NCI-H1436 treated with DMSO at 0.1 percent for 48 hours (cell line): ENCODE measurements at places on chromosomes 6 and 20.

DNA sequence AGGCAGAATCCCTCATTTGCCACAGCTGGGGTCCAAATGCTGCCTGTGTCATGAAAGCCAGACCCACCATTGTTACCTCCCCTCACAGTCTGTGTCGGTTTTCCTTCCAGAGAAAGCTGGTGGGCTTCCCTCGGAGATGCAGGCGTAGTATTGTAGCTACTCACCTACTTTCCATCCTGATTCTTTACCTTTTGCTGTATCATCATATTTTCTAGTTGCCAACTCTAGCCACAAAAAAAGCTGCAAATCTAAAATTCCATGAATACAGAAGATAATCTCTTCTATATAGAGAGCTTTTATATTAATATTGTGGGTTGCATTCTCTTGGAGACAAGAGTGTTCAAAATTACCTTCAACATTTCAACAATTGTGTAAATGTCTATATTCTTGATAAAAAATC lies 98.0 kb upstream of the LAMP5 start:
- no peak for DNase-seq

DNA sequence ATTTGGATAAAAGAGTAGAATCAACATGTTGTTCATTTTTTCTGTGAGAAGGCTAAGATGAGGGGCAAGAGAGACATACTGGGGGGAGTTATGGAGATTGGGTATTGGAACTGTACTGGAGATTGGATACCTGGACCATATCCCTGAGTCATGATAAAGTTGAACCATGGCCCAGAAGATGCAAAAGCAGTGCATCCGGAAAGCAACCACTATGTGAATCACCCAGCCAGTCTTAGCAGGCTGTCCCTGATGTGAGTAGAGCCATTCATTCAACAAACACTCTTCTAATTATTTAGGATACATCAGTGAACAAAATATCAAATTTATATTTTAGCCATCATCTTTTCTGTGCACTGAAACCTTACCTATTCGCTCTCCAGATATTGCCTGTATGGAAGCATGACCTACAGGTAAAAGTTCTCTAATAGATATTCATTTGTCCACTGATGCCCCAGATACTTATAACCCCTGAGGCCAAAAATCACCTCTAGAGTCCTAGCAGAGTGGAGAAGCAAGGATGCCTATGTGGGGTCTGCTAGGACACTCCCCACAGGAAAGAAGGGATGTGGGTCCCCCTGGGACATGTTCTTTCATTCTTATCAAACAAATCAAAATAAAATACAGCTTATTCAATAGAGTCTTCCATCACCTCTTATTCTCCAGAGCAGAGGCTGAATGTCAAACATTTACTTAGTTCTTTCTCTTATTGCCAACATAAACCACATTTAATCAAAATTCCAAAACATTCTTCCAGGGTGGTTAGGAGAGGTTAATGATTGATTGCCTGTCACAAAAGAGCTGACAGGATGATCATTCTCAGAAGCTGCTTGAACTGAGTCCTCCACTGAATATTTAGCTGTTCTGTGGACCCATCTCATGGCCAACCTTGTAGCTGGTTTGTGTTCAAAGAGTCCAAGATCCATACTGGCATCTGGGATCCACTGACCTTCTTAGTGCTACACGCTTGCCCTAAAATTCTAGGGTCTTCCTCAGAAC lies 37.0 kb upstream of the PKHD1 start:
- no peak for DNase-seq

- no peak for DNase-seq
Observed at GRCh38 chr20:36408219-36408618, 102.1 kb downstream of the DLGAP4 start.

GRCh38 chr20:26276554-26277210 lies 580.0 kb upstream of the ZNF337 start:
- DNase-seq: no peak

DNA sequence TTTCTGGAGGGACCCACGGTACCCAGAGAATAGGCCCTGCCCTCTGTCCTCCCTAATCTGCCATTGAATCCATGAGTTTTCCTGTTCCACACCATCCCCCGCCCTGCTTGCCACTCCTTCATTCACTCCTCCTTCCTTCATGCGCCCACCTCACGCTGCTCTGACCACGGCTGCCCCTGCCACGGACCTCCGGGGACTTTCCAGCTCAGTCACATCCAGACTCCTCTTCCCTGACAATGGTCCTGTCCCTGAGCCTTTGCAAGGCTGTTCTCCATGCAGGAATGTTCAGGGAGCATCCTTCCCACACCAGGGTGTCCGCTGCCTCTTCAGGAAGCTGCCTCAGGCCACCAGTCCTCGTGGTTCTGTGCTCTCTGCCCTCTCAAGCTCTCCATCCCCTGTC lies 25.9 kb downstream of the GLP1R start:
- no peak for DNase-seq

- no peak for DNase-seq
Observed at GRCh38 chr6:81475646-81476045, 276.8 kb downstream of the TENT5A start.

DNA sequence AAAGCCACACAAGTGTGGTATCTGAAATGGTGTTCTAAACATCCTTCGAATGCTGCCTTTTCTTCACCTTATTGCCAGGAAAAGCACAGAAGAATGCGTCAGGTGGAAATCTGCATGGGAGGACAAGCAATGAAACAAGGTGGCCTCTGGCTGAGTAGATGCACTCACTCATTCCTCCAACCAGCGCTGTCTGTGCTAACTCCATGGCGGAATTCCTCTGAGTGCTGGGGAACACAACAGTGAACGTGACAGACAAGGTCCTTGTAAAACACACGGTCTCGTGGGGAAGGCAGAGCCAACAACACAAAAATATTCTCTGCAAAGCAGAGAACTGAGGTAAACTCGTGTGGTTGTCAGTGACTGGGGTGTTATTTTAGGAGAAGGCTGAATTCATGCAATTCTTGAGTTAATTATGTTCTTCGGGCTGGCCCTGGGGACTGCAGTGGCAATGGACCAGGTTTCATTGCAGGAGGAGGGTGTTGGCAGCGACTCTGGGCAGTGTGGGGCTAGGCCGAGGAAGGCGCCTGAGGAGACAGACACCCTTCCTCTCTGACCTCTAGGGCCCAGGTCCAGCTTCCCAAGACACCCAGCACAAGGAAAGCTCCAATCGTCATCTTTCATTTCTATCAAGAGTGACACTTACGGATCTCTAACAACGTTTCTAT lies 339.7 kb downstream of the PRKN start:
- DNase-seq: no peak

DNA sequence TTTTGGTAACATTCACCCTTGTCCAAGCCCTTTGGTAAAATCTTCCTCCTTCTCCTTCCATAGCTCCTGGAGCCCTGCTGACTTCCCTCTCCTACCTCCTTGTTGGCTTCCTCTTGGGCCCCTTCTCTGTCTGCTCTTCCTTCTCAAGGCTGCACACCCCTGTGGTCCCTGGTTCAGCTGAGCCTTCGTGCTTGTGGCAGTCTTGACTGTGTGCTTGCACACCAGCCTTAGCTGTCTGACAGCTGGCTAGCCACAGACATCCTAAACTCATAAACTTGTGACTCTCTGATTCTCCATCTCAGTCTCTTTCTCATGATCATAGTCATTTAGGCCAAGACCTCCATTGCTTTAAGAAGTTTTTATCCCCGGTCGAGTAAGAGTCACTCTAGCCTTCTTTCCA lies 37.1 kb downstream of the DHX35 start:
- no peak for DNase-seq

GRCh38 chr6:24851086-24851485 lies 52.4 kb upstream of the ARMH2 start:
- DNase-seq: no peak

- DNase-seq: no peak
Observed at GRCh38 chr6:146056506-146056905, 27.6 kb downstream of the GRM1 start.
